ENCODE measurements at places on chromosomes 3 and 15. TPM values are rescaled to one million over a fixed set of nuclear protein-coding genes. Genes with fewer than 3 reads are reported as not detected.

The GOLGA6A gene
- not detected for polyA plus RNA-seq

The NEK10 gene
- polyA plus RNA-seq = not detected

GRCh38 chr3:98536456-98537017, 4.8 kb downstream of the GPR15 start:
- no peak for DNase-seq

GRCh38 chr3:173109143-173109542, 31.9 kb downstream of the SPATA16 start:
- no peak for DNase-seq

GRCh38 chr15:42060797-42061196, 33.6 kb downstream of the PLA2G4D start:
- DNase-seq = no peak

GRCh38 chr3:117892431-117892841, 1142.2 kb downstream of the IGSF11 start:
- DNase-seq = no peak
